ENCODE measurements at places on chromosomes 7 and 10.

- peak; percentile 81 for DNase-seq
Measured at GRCh38 chr7:147245274-147245673, 1128.7 kb downstream of the CNTNAP2 start.

GRCh38 chr7:68321776-68322496 lies 1276.3 kb upstream of the AUTS2 start:
- DNase-seq, result no peak

GRCh38 chr10:4568731-4569130 lies 257.3 kb upstream of the AKR1E2 start:
- no peak for DNase-seq

- no peak for DNase-seq
Measured at GRCh38 chr10:71143170-71143569, 69.2 kb upstream of the UNC5B start.

- no peak for DNase-seq
Measured at GRCh38 chr7:76424413-76425111, at the start of gene ZP3. TSS of gene ZP3 (plus strand) at chr7:76424950. CDS start at chr7:76424965, 15 bp downstream.

- DNase-seq, result no peak
Measured at GRCh38 chr10:102710609-102711008, 3.6 kb downstream of the ARL3 start.

- DNase-seq, result no peak
Measured at GRCh38 chr10:104435822-104436221, 82.2 kb downstream of the CFAP58 start.

GRCh38 chr10:88181902-88182600 lies 318.6 kb downstream of the PTEN start:
- DNase-seq, result no peak

DNA sequence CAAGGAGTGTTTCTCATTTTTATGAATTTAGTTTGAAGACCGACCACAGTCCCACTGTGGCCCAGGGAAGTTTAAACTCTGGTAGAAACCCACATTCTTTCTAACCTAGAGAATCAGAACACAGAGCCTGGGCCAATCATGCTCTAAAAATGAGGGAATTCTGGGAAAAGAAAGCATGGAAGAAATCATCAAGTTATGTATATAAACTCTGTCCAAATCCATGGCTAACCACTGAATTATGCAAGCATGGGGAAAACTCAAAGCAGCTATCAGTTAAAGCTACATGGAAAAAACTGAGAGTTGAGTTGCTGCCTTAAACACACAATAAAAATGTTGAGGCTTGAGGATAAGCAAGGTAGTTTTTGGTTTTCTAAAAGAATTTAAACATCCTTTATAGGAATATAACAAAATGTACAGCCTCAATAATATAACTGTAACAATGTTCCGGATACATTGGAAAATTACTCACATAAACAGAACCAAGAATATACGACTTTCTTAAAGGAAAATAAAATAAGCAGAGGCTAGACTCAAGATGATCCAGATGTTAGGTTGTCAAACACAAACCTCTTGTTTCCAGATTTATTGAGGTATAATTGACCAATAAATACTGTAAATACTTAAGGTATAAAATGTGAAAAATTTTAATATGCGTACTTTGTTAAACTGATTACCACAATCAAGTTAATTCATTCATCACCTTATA lies 311.2 kb upstream of the GNAI1 start:
- DNase-seq, result no peak

- DNase-seq, result no peak
Measured at GRCh38 chr7:111089822-111090426, 1.0 kb upstream of the LRRN3 start.

DNA sequence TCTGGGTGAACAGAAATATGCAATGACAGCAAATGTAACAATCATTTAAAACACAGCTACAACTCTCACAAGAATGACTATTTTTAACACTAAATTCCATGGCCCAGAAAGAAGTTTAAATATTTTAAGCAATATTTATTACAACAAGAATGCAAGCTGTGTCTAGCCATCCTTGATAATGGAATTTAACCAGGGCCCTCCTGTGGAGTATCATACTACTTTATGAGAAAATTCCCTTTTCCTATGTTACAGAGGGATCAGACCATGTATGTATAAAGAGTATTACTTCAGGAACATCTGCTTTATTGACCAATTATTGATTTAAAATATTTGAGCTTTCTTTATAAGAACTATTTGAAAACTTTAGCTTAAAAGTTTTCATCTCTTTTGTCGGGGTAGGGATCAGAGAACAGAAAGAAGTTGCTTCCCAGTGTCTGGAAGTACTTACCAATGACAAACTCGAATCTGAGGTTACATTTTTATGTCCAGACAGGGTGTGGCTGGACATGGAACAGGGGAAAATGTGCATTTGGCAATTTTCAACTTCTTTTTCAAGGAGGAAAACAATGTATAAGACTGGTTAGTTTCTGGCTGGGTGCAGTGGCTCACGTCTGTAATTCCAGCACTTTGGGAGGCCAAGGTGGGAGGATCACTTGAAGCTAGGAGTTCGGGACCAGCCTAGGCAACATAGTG lies 48.3 kb upstream of the NRBF2 start:
- DNase-seq, result no peak

- no peak for DNase-seq
Measured at GRCh38 chr7:93860261-93860660, 30.3 kb downstream of the TFPI2 start.

DNA sequence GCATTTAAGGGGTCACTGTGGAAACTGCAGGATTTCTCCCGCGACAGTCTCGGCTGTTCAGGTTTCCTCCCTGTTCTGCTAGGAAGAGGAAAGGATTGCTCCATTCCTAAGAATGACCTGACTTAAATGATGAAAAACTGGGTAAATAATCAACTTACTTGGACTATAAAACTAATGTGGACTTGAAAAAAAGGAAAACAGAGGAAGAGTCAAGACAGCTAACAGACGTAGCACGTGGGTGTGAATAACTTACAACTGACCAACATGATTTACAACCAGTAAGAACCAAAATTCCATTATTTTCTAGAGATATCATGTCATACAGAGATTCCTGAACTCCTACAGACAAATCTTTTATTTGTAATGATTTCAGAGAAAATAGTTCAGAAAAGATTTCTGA lies 93.8 kb downstream of the ADAM12 start:
- no peak for DNase-seq

DNA sequence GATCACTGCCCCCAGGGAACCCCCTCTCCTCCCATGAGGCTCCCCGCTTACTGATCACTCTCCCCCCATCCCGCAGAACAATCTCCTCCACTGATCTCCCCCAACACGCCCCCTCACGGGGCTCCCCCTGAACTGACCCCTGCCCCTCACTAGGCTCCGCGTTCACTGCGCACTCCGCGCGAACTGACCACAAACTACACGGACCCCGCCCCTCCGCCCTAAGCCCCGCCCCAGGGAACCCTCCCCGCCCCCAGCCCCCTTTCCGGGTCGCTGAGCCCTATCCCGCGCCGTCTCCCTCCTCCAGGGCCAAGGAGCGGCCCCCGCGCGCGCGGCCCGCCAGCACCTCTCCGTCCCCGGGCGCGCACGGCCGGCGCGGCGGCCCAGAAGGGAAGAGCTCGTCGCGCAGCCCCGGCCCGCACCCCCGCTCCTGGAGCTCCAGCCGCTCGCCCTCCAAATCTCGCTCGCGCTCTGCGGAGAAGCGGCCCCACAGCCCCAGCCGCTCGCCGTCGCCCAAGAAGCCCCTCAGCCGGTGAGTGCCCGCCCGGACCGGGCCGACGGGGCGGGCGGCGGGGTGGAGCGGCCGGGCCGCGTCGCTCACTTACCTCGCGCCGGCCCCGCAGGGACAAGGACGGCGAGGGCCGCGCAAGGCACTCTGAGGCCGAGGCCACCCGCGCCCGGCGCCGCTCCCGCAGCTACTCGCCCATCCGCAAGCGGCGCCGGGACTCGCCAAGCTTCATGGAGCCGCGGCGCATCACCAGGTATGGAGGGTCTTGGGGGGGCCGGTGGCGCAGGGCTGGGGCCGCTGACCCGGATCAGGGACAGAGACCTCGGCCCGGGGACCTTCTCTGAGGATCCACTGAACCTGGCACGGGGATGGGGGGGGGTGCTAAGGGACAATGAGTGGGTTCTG lies 19.9 kb upstream of the HSPB1 start:
- peak; percentile 91 for DNase-seq

- DNase-seq, result no peak
Measured at GRCh38 chr7:3243680-3244079, 57.4 kb upstream of the SDK1 start.

DNA sequence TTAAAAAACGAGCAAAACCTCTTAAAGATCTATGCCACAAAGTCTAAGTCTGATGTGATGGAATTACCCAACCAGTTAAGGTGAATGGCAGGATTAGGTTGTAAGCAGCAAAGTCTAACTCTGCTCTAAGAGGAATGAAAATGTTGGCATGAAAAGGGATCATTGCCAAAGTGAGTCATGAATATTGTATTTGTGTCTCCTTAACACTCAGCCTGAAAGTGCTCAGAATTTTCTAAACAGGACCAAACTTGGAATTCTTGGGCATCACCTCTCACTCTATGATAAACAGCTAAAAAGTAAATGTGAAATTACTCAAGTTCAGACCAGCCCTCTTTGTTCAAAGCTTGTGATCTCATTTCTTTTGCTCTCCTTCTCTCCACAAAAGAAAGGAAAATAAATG lies 27.0 kb downstream of the PPP1R3A start:
- DNase-seq, result no peak

GRCh38 chr7:95840953-95841950 lies 68.9 kb downstream of the DYNC1I1 start:
- DNase-seq, result peak; percentile 66

- no peak for DNase-seq
Measured at GRCh38 chr7:95493247-95493646, 7.5 kb downstream of the ASB4 start.

DNA sequence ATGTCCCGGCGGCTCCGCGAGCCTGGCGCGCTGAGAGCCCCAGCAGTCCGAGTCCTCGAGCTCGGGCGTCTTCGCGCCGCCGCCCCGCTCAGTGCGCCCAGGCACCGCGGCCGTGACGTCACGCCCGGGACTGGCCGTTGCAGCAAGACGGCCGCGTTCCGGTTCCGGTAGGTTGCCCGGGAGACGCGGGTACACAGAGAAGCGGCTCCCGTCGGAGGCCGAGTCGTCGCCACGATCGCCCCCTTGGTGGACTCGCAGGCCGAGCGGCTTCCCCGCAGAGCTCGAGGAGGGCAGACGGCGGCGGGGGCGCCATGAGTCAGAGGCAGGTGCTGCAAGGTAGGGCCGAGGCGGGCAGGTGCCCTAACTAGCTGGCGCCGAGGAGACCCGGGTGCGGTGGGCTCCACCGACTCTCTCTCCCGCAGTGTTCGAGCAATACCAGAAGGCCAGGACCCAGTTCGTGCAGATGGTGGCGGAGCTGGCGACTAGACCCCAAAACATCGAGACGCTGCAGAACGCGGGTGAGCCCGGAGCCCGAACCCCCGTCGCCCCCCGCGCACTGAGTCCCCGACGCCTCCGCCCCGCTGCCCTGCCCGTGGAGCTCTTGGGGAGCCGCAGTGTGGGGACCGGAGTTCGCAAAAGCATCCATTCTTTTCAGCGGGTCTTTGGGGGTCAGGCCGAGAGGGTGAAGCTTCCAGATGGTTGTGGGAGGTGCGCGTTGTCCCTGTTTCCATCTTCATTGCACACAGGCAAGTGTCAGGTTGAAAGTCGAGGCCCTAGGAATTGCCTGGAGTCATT lies at the start of gene SPAG6:
SPAG6 (plus strand) TSS at position 196 of the 795 bp plus-strand sequence; CDS start at position 312, 116 bp downstream.
- DNase-seq, result peak; percentile 91

- no peak for DNase-seq
Measured at GRCh38 chr7:53246957-53247356, 211.5 kb downstream of the POM121L12 start.

DNA sequence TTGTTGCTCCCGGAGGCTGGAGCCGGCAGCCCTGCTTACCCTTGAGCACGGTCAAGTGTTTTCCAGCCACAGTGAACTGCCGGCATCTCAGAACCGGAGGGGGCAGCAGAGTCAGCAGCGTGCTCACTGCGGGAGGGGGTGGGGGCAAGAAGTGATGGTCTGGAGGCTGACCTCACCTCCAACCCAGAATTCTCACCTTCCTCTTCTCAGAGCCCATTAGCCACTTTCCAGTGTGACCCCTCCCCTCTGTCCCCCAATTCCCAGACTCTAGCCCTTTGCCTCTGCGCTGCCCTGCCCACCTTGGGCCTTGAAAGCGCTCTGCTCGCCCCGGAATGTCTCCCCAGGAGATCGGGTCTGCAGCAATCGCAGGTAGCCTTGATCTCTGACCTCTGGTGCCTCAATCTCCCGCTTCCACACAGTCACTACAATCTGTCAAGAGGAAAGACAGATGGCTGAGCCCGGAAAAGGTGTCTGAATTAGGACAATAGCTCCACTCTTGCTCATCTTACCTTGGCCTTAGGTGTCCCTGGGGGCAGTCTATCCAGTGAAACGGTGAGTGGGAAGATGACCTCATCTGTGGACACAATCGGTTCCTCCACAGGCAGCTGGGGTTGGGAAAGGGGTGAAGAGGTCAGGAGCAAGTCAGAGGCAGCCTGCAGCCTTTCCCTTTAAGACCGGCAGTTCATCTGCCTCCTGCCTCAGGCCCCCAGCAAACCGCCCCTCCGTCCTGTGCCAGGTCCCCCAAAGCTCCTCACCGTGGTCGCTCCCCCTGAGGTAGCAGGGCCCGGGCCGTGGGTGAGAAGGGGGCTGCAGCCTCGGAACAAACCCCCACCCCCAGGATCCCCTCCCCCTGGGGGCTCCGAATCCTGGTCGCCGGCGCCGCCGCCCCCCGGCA lies 942 bp downstream of the TRAPPC14 start:
- peak; percentile 78 for DNase-seq

GRCh38 chr10:131496351-131497052 lies 185.0 kb upstream of the TCERG1L start:
- no peak for DNase-seq

- DNase-seq, result no peak
Measured at GRCh38 chr7:78127009-78127408, 328.4 kb downstream of the PHTF2 start.

GRCh38 chr10:128046953-128047290 lies 79.3 kb downstream of the MKI67 start:
- no peak for DNase-seq

DNA sequence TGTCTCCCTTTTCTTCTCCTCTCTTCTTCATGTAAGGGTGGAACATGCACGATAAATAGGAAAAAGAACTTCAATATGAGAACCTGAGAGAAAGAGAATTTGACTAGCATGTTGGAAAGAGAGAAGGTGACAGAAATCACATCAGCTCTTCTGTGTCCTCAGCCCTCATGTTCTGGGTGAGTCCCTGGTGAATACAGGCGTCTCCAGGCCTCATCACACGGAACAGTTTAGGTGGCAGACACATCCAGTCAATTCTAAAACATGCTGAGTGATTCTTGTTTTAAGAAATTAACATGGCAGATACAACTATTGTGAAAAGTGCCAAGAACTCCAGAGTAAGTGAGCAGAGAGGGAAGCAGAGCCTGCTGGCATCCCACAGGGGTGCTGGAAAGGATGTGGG lies 96.1 kb downstream of the FAM107B start:
- DNase-seq, result no peak

- DNase-seq, result no peak
Measured at GRCh38 chr7:45927721-45928120, 6.6 kb upstream of the IGFBP3 start.

DNA sequence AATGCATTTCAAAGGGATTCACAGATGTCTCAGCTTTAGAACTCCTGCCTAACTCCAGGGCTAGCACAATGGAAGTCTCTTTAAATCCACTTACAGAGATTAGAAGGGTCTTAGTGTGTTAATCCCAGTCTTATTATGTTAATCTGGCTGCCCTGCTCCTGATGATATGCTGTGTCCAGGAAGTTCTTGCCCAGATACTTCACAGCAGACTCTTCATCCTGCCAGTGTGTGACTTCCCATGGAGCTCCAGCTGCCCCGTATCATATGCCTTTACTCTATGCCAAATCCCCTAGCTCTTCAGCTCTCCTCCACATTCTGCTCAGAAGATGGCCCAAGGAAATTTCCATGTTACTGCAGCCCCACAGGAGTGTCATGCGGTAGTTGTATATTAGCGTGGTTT lies 533.8 kb downstream of the GALNT17 start:
- no peak for DNase-seq
